ENCODE measurements at places on chromosomes 5 and 9.

DNA sequence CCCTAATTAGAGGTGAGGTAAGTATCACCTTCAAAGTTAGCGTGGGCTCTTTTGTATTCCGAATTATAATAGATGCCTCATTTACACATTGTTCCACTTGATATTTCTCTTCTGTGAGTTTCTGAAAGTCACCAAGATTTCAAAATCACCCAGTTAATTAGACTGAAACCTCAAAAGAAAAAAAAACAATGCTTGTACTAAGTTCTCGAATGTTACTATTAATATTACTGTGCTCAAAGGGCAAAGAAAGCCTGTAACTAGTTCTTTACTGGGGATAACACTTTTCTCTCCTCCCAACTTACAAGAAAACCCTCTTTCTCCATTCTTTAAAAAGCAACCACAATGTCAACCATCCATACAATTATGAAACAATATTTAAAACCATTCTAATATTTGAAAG is 98.5 kb downstream of the STRBP start:
- DNase-seq: no peak

DNA sequence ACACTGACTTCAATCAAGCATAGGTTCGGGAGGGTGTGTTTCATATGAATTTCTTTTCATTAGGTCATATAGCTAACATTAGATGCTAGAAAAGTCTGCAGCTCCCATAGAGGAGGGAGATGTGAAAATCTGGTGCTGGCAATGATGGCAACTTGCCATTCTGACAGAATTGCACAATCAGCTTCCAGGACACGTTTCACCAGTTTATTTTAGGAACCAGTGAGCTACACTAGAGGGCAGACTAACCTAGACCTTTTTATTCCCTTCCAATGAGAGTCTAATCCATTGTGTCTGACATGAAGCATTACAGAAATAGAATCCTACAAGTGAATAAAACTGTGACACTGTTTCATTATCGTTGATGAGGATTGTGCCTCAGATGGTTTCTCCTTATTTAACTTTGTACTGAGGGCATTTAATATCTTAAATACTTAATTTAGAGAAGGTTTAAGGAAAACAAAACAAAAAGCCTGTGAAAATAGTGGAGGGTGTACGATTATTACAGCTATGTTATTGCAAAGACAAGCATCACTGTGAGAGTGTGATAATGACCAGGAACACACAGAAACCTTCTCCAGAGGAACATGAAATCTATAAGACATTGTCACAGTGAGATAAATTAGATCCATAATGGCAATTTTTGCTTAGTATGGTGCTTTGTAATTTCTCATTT is 363.3 kb upstream of the RPS23 start:
- peak; percentile 8 for DNase-seq

- no peak for DNase-seq
Observed at GRCh38 chr9:136289651-136290507, 14.0 kb downstream of the CCDC187 start.

DNA sequence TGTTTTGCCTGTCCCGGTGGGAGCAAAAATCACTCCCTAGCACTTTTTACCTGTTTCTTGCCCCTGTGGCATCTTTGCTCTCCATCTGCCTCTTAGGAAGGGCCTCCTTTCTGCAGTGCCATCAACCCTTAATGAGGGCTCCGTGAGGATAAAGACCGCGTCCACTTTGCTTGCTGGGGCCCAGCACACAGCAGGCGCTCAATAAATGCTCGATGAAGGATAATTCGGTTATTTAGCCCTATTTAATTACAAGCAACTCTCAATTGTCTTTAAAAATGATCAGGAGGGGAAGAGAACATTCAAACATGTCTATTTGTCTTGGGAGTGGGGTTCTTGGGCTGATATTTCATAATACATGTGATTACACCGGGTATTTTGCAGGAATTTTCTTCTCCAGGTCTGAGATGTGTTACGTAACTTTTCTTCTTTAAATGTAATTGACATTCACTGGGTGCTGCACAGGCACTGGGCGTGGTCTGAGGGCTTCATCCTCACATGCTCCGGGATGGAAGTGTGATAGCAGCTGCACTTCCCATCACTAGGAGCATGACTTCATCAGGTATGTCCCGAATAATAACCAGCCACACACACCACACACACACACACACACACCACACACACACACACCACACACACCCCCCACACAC is 19.8 kb upstream of the NTNG2 start:
- DNase-seq: no peak

DNA sequence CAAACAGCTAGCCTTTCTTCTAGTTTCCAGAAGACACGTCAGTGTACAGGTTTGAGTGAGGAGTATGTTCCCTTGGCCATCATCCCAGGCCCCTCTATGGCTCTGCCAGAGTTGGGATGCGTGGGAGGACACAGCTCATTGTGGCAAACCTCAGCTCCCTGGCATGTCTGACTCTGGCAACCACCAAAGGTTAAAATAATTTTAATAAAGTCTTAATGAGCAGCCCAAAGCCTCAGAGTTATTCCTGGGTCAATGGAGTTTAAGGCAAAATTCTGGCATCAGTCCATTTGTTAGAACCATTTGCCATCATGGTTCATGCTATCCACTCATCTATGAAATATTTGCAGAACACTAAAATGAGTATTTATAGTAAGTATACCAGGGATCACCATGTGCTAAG is 79.8 kb upstream of the PAPPA start:
- no peak for DNase-seq

- DNase-seq: no peak
Observed at GRCh38 chr9:23938908-23939307, 112.9 kb upstream of the ELAVL2 start.

GRCh38 chr5:17089001-17089400 is 128.4 kb upstream of the BASP1 start:
- no peak for DNase-seq

DNA sequence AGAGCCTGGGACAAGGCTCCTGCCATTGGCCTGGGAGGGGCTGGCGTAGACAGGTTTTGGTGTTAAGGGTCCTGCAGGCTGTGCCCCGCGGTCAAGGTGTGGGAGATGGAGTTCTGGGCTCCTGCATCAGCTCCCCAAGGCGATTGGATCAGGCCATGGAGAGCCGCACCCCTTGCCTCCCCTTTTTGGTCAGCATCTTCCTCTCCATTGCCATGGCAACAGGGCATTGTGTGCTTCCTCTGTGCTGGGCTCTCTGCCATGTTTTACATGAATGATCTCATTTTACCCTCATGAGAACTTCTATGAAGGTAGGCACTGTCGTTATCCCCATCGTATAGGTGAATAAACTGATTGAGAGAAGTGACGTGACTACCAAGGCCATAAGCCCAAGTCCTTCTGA is 344.3 kb upstream of the CLINT1 start:
- DNase-seq: no peak

DNA sequence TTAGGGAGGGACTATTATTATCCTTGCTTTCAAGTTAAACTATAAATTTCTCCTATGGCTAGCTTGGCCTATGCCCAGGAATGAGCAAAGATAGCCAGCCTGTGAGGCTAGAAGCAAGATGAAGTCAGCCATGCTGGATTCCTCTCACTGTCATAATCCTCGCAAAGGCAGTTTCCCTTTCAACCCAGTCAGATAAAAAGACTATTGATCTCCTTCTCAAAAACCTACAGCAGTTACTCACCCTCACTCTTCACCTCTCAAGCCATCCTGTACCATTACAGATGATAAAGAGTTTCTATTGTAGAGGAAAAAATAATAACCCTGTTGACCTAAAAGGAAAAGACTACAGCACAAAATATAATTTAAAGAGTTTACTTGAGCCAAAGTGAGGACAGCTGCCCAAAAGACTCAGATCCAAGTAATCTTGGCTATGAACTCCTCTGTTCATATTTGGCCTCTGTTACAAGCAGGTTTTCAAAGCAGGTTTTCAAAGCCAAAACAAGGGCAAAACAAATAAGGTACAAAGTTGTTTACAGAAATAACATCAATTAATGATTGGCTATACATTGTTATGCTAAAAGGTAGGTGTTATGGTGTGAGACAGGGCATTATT is 41.7 kb downstream of the KCNV2 start:
- no peak for DNase-seq
